ENCODE measurements at places on chromosomes 1 and 21. TPM values are rescaled to one million over a fixed set of nuclear protein-coding genes. Genes with fewer than 3 reads are reported as not detected.
A peak's percentile ranks its signal among the peaks of the same experiment; 100 is the strongest.

GRCh38 chr1:147541672-147542568, 619 bp downstream of the BCL9 start:
- no peak for DNase-seq

AKNAD1 gene
- total RNA-seq = 1.8 TPM

FALEC gene
- total RNA-seq = not detected

POGK gene
- total RNA-seq = 32.7 TPM

DNA sequence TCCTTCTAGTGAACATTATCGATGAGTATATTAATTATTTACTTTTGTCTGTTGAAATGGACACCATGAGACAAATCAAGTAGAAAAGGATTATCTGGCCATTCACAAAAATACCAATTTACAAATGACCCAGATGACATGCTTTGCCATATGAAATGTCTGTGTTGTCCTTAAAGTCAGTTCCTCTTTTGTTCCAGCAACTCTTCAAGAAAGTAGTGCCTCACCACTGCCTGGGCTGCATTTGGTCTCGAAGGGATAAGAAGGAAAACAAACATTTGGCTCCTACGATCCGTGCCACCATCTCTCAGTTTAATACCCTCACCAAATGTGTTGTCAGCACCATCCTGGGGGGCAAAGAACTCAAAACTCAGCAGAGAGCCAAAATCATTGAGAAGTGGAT, 79.6 kb downstream of the RGL1 start:
- no peak for DNase-seq

DNA sequence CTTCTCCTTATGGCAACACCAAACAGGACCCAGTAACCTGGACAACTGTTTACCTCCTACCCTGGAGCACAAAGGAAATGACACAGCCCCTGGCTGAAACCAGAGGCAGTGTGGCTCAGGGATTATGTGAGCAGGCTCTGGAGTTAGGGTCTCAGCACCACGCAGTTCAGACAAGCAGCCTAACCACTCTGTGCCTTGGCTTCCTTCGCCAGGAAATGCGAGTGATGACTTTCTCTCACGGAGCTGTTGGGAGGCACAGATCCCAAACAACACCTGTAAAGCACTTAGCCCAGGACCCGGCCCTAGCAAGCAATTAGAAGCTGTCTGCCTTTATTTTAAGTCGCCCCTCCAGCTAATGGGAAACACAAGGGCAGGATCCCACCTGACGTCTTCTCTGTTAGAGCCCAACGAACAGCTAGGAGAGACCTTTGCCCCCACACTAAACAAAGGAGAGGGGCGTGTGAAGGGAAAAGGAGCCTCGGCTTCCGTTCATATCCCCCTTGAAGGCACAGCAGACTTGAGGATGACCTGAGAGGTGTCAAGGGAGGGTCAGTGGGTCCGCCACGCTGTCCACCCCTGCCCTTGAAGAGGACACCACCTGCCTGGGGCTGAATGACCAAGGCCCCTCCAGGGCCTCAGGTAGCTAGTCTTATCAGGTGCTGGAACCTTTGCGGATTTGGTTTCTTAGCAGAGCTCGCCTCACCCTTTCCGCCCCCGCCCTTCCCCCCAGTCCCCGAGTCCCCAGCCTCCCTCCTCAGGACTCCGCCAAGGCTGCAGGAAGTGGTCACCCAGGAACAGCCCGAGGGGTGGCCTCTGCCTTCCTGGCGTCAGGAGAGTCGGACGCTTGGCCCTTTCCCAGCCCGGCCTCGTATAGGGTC, 860 bp downstream of the TMEM63A start:
- no peak for DNase-seq

DNA sequence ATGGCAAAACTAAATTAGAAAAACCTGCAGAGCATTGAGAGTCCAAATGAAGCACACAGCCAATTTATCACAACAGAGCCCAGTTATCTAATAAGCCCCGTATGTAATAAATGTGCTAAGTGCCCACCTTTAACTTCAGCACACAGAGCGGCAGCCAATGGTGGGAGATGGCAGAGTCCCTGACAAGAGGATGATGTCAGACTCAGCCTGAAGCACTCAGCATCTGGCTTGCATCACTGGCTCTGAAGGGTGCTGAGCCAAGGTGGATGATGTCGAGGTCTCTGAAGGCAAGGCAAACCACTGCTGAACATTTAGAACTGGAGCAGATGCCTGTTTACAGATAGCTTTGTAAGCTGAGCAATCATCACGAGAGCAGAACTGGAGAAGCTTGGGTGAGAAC, 118.3 kb downstream of the NUF2 start:
- DNase-seq = peak; percentile 70

- no peak for DNase-seq
Observed at GRCh38 chr1:87963556-87963955, 634.9 kb downstream of the LMO4 start.

DNA sequence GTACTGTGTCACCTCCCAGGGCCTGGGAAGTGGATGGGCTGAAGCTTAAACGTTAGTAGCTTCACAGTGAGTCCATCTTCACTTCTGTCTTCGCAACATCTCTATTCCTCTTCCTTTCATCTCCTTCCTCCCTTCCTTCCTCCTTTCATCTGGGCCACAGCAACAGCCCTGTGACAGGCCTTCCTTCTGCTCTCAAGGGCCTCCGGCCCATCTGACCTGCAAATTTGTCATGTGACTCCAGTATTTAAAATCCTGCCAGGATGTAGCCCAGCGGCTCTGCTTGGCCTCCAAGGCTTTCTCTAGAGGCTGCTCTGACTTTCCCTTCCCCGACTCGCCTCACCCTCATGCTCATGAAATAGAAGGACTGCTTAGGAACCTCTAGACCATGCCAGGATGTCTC, 10.9 kb upstream of the BATF3 start:
- no peak for DNase-seq

DNA sequence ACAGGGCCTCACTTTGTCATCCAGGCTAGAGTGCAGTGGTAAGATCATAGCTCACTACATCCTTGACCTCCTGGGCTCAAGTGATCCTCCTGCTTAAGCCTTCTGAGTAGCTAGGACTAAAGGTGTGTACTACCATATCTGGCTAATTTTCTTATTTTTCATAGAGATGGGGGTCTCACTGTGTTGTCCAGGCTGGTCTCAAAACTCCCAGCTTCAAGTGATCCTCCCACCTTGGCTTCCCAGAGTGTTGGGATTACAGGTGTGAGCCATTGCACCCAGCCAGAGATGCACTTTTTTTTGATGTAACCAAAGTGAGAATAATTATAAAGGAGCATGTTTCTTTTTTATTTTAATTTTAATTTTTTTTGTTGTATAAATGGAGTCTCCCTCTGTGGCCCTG, 28.4 kb downstream of the CLIC4 start:
- DNase-seq = no peak

DNA sequence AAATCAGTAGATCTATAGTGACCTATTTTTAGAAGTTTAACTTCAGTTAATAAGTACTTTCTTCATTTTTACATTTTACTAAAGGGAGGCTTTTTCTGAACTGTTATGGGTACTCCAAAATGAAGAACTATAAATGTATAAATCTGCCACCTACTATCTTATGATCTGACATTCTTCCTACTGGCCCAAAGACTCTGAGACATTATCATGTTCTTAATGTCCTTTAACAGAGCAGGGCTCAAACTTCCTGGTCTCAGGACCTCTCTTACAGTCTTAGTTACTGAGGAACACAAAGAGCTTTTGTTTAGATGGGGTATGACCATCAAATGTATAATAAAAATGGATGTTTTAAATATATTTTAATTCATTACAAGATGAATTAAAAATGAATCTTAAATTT, 8.9 kb downstream of the TRIM33 start:
- no peak for DNase-seq

GRCh38 chr1:224211206-224211962, 28.3 kb downstream of the DEGS1 start:
- peak; percentile 39 for DNase-seq

GRCh38 chr1:228307218-228308023, 99.2 kb downstream of the TRIM11 start:
- no peak for DNase-seq

GRCh38 chr21:33543505-33544129, 779 bp downstream of the SON start:
- no peak for DNase-seq

DNA sequence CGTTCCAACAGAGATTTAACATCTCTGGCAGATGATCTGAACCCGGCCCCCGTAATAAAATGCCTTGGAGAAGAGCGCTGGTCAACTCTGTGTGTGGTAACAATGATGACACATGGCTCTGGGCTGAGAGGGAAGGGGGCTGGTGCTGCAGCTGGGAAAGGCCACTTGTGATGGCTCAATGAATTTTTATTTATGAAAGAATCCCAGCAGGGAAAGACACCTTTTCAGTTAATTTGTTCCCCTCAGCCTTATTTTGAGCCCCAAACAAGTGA, 59.4 kb downstream of the SYT6 start:
- no peak for DNase-seq

GRCh38 chr1:115280064-115280463, 58.0 kb downstream of the NGF start:
- peak; percentile 66 for DNase-seq

GRCh38 chr21:9750341-9751086, 770.9 kb upstream of the TPTE start:
- DNase-seq = no peak

LRRC42 gene
- 17.3 TPM for total RNA-seq

- DNase-seq = no peak
Observed at GRCh38 chr1:156499194-156499841, 1.3 kb downstream of the MEF2D start.

CHI3L1 gene
- total RNA-seq = 0.53 TPM

PDZK1IP1 gene
- total RNA-seq = not detected

GRCh38 chr1:23597635-23598388, 38.5 kb upstream of the ID3 start:
- DNase-seq = no peak

GRCh38 chr1:152621993-152622392, 910 bp downstream of the LCE3A start:
- DNase-seq = no peak

DNA sequence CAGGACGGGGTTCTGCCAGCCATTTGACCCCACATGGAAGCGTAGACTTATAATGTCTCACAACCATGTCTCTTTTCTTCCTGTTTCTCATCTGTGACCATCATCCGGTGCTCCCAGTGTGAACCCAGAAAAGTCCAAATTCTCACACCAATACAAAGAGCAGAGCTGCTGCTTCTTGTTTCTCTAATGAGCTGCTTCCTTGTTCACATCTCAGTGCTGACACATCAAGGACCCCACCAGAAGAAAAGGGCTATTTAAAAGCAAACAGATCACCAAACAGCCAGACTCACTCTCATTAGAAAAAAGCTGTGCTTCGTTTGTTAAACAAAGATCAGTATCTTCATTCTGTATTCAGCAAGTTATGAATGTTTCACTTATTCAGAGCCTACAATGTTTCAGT, 835 bp upstream of the LCE1D start:
- no peak for DNase-seq

DNA sequence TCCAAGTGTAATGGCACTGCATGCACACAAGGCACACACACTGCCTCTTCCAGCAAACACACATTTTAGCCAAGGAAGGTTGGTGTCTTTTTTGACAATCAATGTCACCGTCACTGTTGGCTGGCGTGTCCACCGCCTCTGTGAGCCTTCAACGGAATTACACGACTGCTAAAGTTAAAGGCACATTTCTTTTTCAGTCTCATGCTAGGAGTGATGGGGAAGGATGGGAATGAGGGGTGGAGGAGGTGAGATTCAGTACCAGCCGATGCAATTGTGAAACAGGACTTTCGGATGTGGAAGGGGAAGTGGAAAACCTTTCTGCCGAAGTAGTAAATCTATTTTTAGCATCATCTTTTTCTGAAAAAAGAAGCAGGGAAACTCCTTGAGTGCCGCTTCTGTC, 1.4 kb downstream of the ELAVL4 start:
- DNase-seq = no peak

ACTL8 gene
- total RNA-seq = not detected

C1orf115 gene
- 10.0 TPM for total RNA-seq

SMCP gene
- not detected for total RNA-seq

- DNase-seq = no peak
Observed at GRCh38 chr1:35269201-35269988, 886 bp downstream of the ZMYM4 start.

DNA sequence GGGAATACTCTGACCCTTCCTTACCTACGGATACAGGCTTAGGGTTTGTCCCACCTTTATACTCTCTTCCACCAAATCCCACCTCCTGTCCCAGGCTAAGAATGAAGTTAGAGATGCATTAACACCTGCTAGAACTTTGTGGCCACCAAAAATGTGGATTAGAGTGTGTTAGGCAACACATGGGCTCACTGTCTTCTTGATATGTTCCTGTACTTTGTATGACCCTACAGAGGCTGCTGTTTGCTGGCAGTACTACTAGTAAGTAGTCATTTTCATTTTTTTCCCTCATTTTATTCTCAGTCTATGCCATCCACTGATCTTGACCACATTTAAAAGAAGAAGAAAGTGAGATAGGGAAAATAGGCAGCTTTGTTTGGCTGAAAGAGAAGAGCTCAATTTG, 21.0 kb upstream of the TMEM39B start:
- no peak for DNase-seq

DNA sequence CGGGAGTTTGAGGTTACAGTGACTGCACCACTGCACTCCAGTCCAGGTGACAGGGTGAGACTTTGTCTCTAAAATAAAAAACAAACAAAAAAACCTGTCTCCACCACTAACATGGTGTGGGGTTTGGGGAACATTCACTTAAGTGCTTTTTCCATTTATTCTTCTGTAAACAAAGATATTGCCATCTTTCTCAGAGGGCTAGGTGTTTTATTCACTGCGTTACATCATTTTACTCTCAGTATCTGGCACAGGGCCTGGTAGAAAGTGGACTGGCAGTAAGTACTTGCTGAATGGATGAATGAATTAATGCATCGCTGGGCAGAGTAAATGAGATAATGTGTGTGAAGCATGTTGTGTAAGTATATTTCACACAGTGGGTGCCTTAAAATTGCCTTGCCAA, 20.1 kb downstream of the KIAA0040 start:
- no peak for DNase-seq

DENND2C gene
- 8.8 TPM for total RNA-seq

- no peak for DNase-seq
Observed at GRCh38 chr1:211648980-211649934, 26.2 kb downstream of the NEK2 start.

DNA sequence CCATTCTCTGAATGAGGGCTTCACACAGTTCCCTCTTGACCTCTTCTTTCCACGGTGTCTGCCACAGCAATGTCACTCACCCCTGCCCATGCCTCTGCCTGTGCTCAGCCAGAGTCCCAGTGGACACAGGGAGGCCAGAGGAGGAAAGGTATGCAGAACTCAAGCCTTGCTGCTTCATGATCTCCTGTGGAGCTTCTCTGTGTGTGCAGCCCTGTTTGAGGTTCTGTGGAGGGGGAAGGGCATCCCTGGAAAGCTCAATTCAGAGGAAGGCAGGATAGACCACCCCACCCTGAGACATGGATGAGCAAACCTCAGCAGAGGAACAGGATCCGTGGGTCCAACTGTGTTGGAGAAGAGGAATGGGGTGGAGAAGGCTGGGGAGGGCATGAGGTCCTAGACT, 2.0 kb downstream of the HCN3 start:
- no peak for DNase-seq

DNA sequence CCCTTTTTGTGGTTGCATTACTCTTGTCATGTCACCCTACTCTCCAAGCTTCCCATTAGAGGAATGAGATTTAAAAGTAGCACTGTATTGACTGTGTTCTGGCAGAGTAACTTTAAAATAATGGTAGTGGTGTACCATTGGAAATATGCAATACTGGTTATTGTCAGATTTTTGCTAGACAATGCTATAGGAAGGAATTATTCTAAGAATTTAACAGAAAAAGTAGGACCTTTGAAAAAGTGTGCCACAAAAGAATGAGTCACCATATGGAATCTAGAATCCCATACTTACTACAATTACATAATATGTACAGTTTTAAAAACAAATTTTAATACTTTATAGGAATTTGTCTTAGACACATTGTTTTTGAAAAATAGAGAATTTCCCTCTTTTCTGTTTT, 13.8 kb downstream of the MIER1 start:
- DNase-seq = no peak

Data from urinary bladder (tissue), 4 donors.